ENCODE measurements at places on chromosomes 4 and X. TPM values are rescaled to one million over a fixed set of nuclear protein-coding genes. Genes with fewer than 3 reads are reported as not detected.

GJB1 gene
- not detected for polyA plus RNA-seq

GAK gene
- polyA plus RNA-seq, result 119 TPM

PAGE5 gene
- polyA plus RNA-seq, result not detected

DNA sequence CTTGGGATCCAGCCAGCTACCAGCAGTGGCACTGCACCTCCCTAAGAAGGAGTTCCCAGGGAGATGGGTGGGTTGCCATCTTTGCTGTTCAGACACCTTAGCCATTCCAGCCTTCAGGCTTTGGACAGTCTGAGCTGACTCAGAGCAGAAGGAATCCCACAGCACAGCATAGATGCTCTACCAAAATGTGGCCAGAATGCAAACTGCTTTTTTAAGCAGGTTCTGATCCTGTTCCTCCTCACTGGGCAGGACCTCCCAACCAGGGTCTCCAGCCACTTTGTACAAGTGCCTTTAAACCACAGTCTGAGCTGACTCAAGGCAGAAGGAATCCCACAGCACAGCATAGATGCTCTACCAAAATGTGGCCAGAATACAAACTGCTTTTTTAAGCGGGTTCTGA lies 209.0 kb downstream of the NPNT start:
- H3K36me3 ChIP-seq, result peaks cover 61% of the 10 kb centered on the region
- no peaks in the 10 kb centered on the region for H3K27me3 ChIP-seq
- DNase-seq, result no peak
- no peak overlapping the region for H3K27ac ChIP-seq
- H3K4me1 ChIP-seq, result no peaks in the 10 kb centered on the region

CFP gene
- 22.0 TPM for polyA plus RNA-seq

GRCh38 chr4:76569225-76569624 lies 134.2 kb downstream of the SHROOM3 start:
- DNase-seq, result no peak
- H3K36me3 ChIP-seq, result no peaks in the 10 kb centered on the region
- no peak overlapping the region for H3K27ac ChIP-seq
- no peaks in the 10 kb centered on the region for H3K4me1 ChIP-seq

GRCh38 chr4:95212692-95213091 lies 336.1 kb downstream of the UNC5C start:
- H3K27me3 ChIP-seq, result no peaks in the 10 kb centered on the region
- no peaks in the 10 kb centered on the region for H3K4me1 ChIP-seq
- DNase-seq, result no peak
- no peak overlapping the region for H3K4me3 ChIP-seq
- H3K36me3 ChIP-seq, result no peaks in the 10 kb centered on the region
- no peak overlapping the region for H3K27ac ChIP-seq

DNA sequence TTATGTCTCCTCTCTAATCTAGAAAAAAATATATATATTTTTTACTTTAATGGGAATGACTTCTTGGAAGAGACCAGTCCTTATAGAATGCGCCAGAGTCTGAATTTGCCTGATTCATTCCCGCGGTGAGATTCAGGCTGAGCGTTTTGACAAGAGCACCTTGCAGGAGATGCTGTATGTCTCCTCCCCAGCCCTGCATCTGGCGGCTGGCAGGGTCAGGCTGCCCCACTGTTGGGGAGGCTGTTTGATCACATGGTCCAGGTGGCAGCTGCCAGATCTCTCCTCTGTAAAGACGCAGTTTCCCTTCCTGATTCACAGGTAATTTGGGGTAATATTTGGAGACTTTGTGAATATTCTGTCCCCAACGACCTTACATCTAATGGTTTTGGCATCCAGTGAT lies 9.7 kb downstream of the PDZD4 start:
- H3K36me3 ChIP-seq, result no peaks in the 10 kb centered on the region
- peaks cover 20% of the 10 kb centered on the region for H3K27me3 ChIP-seq
- no peak for DNase-seq
- peak overlapping the region; percentile 79 for H3K4me3 ChIP-seq
- H3K4me1 ChIP-seq, result peaks cover 73% of the 10 kb centered on the region

DNA sequence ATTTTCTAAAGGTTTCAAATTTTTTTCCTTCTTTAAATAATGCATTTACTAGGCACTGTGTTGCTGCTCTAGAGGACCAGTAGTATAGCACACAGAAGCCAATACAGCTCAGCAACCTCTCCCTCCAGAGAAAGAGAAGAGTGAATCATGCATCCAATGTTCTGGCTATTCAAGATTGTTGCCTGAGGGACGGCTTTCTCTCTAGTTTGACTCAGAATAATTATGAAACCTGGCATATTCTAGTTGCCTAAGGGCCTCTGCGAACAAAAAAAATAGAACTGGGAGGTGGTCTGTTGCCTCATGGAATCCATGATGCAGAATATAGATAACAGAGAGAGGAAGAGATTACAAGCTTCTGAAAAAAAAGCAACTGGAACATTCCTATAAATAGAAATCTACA lies 1233.3 kb upstream of the PABPC4L start:
- no peak for DNase-seq
- no peaks in the 10 kb centered on the region for H3K4me1 ChIP-seq
- no peaks in the 10 kb centered on the region for H3K36me3 ChIP-seq

DNA sequence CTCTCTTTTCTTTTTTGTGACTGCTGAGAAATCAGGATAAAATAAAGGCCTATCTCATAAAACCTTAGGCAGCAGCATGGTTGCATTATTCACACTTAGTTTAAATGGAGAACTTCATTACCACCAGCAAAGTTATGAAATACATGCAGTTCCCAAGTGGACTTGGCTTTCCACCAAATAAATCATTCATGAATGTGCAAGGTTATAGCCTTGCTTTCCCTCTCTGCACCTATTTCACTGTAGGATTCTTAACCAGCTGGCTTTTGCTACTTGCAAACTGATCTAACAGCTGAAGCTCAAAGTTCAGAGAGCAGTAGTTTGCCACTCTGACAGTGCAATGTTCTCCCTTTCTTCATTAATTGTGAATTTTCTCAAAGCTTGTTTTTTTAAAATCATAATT lies 140.1 kb upstream of the SMIM31 start:
- H3K27ac ChIP-seq, result no peak overlapping the region
- H3K4me1 ChIP-seq, result no peaks in the 10 kb centered on the region

ODAPH gene
- polyA plus RNA-seq, result not detected

DNA sequence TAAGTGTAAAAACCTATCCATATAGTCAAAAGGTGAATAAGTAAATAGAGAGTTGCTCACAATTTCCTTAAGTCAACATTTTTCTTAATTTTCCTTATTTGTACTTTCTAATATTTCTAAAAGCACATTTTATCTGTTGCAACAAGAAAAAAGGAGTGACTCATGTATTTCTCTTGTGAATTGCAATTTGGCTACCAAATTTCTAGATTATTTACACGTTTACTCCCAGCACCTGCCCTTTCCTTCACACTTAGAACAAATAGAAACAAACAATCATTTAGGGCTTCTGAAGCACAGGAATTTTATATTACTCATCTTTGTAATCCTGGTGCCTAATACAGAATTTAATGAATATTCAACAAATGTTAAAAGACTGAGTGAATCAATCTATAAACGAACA lies 22.2 kb downstream of the BTC start:
- no peaks in the 10 kb centered on the region for H3K36me3 ChIP-seq
- DNase-seq, result no peak
- H3K27me3 ChIP-seq, result peaks cover 2% of the 10 kb centered on the region
- no peaks in the 10 kb centered on the region for H3K4me1 ChIP-seq

DNA sequence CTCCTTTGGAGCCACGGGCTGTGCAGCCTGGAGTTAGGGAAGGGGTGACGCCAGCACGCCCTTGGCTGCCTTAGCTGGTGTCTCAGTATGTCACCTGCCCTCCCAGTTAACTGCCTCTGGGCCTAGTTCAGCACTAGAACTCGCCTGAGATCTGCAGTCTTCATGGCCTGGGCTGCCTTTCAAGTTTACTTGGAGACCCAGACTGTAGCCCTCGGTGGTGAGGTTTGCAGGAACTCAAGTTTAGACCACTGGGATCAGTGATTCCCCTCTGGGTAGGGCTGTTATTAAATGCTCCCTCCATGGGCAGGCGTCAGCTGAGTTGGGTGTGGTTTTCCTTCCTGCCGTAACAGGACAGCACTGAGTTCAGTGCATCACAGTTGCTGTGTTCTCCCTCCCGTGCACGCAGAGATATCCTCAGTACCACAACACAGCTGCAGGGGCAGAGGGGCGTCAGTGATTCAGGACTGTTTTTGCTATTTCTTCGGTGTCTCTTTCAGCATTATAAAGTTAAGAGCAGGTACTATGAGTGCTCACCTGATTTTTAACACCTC lies 30.5 kb downstream of the PLAC8 start:
- peak overlapping the region; percentile 97 for H3K27ac ChIP-seq
- peaks cover 13% of the 10 kb centered on the region for H3K36me3 ChIP-seq
- peak overlapping the region; percentile 75 for H3K4me3 ChIP-seq
- peaks cover 94% of the 10 kb centered on the region for H3K4me1 ChIP-seq
- DNase-seq, result peak; percentile 71
- peaks cover 4% of the 10 kb centered on the region for H3K27me3 ChIP-seq

DGAT2L6 gene
- polyA plus RNA-seq, result not detected

DNA sequence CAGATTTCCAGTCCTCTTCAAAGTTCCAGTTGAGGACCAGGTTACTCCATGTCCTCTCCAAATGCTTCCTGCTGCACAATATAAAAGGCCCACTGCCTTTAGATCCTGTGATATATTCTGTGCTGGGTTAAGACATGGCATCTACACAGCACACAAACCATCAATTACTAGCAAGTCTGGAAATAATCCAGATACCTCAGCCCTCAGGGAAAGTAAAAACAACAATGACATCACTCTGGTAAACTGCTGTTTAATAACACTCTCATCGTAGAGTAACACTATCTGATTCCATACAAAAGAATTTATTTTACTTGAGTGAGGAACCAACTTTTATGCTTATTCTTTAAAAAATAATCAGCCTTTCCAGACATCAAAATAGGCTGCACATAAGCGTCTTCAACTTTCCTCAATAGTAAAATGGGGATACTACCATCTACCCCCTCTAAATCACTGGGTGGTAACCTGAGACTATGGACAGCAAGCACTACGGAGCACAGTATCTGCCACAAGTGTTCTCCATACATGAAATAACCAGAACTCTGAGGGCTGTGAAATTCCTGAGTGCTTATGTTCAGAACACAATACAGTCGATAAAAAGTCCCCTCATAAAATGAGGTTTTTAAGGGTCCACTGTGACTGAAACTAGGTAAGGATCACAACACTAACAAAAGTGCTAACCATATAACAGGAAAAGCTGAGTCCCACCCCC lies 53.4 kb downstream of the ABCG2 start:
- H3K4me3 ChIP-seq, result no peak overlapping the region
- H3K36me3 ChIP-seq, result no peaks in the 10 kb centered on the region
- no peak overlapping the region for H3K27ac ChIP-seq
- H3K27me3 ChIP-seq, result no peaks in the 10 kb centered on the region

GRCh38 chrX:108049649-108050048 lies 4.8 kb downstream of the VSIG1 start:
- no peak overlapping the region for H3K27ac ChIP-seq
- no peak for DNase-seq
- H3K4me3 ChIP-seq, result no peak overlapping the region
- peaks cover 5% of the 10 kb centered on the region for H3K27me3 ChIP-seq
- no peaks in the 10 kb centered on the region for H3K4me1 ChIP-seq

DAPP1 gene
- 13.2 TPM for polyA plus RNA-seq

- H3K4me3 ChIP-seq, result peak overlapping the region; percentile 99
- DNase-seq, result no peak
- peaks cover 5% of the 10 kb centered on the region for H3K27me3 ChIP-seq
- no peaks in the 10 kb centered on the region for H3K36me3 ChIP-seq
- H3K27ac ChIP-seq, result peak overlapping the region; percentile 94
Measured at GRCh38 chrX:2691543-2692220, 587 bp downstream of the CD99 start.

MORF4L2 gene
- 67.8 TPM for polyA plus RNA-seq

UPF3B gene
- 2.2 TPM for polyA plus RNA-seq

DNA sequence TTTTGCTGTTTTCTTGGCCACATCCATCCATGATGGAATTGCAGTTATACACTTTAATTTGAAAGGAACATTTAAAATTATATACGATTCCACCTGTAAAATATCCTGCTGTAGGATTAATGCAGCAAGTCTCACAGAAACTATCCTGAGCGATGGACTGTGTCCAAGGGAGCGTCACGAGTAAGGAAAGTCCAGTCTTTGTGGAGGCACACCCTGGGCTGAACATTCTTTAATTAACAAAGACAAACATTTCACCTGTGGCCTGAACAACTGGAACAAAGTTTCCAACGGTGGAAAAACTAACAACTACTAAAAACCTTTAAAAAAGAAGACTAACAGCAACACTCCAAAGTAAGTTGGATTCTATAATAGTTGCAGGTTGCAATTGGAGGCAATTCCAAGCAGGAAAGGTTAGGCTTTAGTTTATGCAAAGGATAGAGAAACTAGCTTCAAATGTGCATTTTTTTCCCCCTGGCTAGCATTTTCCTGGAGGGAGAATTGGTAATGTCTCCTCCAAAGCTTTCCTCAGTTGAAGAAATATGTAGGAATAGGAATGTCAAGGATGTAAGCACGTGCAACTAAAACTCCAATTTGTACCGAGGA lies 11.0 kb downstream of the EREG start:
- DNase-seq, result no peak
- H3K4me3 ChIP-seq, result no peak overlapping the region
- no peaks in the 10 kb centered on the region for H3K36me3 ChIP-seq
- H3K27ac ChIP-seq, result no peak overlapping the region
- H3K27me3 ChIP-seq, result peaks cover 2% of the 10 kb centered on the region

F8A2 gene
- not detected for polyA plus RNA-seq

- H3K27ac ChIP-seq, result no peak overlapping the region
- no peaks in the 10 kb centered on the region for H3K36me3 ChIP-seq
- DNase-seq, result peak; percentile 9
- no peak overlapping the region for H3K4me3 ChIP-seq
- no peaks in the 10 kb centered on the region for H3K4me1 ChIP-seq
Measured at GRCh38 chrX:102067966-102068723, 57.3 kb upstream of the TCEAL2 start.

GRCh38 chrX:71438750-71439149 lies 72.6 kb downstream of the TAF1 start:
- no peak overlapping the region for H3K4me3 ChIP-seq
- DNase-seq, result no peak
- peaks cover 14% of the 10 kb centered on the region for H3K27me3 ChIP-seq
- H3K36me3 ChIP-seq, result peaks cover 5% of the 10 kb centered on the region
- H3K27ac ChIP-seq, result no peak overlapping the region

GRCh38 chrX:31168551-31168950 lies 96.7 kb upstream of the FTHL17 start:
- no peaks in the 10 kb centered on the region for H3K27me3 ChIP-seq
- no peaks in the 10 kb centered on the region for H3K4me1 ChIP-seq
- no peak overlapping the region for H3K27ac ChIP-seq

RAB9B gene
- 0.33 TPM for polyA plus RNA-seq

DNA sequence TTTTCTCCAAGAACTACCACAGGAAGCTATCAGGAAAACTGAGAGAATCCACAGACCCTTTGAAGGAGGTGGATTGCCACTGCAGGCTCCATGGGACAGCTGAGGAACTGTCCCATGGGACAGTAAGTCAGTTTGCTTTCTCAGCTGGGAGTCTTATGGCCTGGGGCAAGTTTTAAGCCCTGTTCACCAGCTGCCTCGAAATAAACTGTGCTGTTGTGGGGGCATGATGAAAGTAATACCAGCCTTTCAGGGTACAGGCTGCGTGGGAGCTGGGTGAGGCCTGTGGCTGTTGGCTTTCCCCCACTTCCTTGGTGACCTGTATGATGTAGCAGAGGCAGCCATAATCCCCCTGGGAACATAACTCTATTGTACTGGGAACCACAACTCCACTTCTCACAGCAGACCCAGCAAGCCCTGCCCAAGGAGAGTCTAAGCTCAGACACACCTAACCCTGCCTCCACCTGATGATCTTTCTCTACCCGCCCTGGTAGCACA lies 452.1 kb downstream of the STPG2 start:
- no peaks in the 10 kb centered on the region for H3K4me1 ChIP-seq
- peaks cover 1% of the 10 kb centered on the region for H3K27me3 ChIP-seq
- DNase-seq, result no peak
- no peak overlapping the region for H3K4me3 ChIP-seq

GRCh38 chr4:84809946-84810345 lies 156.5 kb downstream of the WDFY3 start:
- DNase-seq, result no peak
- H3K4me3 ChIP-seq, result no peak overlapping the region
- no peak overlapping the region for H3K27ac ChIP-seq
- H3K4me1 ChIP-seq, result no peaks in the 10 kb centered on the region
- no peaks in the 10 kb centered on the region for H3K36me3 ChIP-seq
